ENCODE measurements at places on chromosomes 13 and 19. TPM values are rescaled to one million over a fixed set of nuclear protein-coding genes. Genes with fewer than 3 reads are reported as not detected.

PDX1 gene
- not detected for total RNA-seq

UBE2L5 gene
- not detected for total RNA-seq

SIGLEC11 gene
- not detected for total RNA-seq

GIPC3 gene
- total RNA-seq, result not detected

HCN2 gene
- total RNA-seq, result 0.45 TPM

DNA sequence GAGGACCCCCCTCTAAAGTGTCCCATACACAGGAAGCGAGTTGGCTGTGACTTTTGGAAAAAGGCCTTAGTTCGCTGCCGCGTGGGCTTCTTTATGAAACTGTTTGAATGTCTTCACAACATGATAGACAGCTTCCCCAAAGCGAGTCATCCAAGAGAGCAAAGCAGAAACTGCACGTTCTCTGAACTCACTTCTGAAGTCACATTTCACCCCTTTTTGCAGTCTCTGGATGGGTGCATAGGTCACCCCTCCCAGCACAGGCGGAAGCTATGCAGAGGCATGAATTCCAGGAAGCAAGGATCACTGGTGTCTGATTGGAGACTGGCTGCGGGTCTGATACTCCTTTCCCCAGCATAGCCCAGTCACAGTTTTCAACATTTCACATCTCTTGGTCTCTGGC is 10.6 kb downstream of the GPI start:
- no peak overlapping the region for H3K4me3 ChIP-seq
- no peaks in the 10 kb centered on the region for H3K27me3 ChIP-seq
- H3K4me1 ChIP-seq, result no peaks in the 10 kb centered on the region
- no peak for DNase-seq
- no peak overlapping the region for H3K27ac ChIP-seq

DNA sequence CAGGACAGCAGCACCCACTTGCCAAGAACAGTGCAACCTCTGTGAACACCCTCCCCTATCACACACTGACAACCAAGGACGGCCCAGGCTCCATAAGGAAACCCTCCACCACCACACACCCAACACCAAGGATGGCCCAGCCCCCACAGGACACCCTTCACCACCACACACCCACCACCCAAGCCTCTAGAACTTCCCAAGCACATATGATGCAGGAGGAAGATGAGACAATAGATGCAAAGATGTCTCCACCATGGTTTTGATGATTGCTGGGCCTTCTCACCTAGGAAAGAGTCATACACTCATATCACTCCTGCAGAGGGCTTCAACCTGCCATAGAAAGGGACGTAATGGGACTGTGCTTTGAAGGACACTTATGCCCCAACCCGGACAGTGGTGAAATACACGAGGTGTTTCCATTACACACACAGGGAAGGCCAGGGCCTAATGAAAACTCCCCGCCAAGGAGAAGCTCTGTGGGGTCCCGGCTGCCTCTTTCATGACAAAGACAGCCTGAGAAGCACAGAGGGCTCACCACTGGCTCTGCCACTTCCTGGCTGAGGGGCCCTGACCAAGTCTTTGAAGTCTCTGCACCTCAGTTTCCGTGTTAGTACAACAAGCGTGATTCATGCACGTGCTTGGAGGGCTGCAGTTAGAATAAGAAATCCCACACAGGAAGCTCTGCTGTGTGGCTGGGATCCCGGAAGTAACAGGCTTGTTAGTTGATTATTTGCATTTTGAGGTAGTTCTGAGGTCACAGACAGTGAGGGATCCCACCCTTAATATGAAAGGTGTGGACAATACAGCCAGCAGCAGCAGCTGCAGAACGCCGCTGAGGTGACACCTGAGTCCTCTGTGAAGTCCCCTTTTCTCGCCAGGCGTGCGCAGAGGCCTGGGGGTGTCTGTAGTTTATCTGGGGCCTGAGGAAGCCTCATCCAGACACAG is 61.9 kb upstream of the ATP12A start:
- DNase-seq, result peak; percentile 40
- H3K36me3 ChIP-seq, result no peaks in the 10 kb centered on the region
- H3K4me3 ChIP-seq, result no peak overlapping the region
- peak overlapping the region; percentile 1 for H3K27ac ChIP-seq

DNA sequence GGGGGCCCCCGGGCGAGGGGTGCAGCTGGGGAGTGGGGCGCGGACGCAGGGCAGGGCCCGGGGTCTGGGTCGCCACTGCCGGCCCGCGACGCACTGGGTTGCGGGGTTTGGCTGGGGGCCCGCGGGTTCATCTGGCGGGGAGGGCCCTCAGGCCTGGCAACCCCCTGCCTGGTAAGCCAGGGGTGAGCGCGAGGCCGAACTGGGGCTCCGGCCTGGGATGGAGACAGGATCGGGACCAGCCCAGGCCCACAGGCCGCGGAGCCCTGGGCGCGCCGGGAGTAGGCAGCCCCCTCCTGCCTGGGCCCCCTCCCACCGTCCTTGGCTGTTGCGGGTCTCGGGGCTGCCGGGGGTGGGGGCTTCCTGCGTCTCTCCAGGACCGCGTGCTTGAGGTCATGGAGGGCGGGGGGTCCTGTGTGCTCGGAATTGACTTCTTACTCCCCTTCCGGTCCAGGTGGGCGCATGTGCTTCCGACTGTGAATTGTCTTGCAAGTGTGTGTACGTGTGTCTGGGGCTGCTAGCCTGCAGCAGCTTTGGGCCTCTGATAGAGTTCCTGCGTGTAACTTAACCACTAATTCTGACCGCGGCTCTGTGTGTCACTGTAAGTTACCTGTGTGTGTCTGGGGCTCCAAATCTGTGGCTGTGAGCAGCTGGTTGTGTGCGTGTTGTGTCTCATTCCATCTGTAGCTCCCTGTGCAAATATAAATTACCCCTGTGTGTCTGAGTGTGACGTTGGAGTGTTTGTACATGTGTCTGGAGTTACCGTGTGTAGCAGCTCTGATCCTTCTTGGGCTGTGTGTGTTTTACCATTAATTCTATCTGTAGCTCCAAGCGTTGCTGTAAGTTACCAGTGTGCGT is 751 bp downstream of the GRAMD1A start:
- no peaks in the 10 kb centered on the region for H3K27me3 ChIP-seq
- peak overlapping the region; percentile 95 for H3K4me3 ChIP-seq
- DNase-seq, result no peak
- peaks cover 3% of the 10 kb centered on the region for H3K36me3 ChIP-seq
- H3K27ac ChIP-seq, result peak overlapping the region; percentile 73

GRCh38 chr19:16368385-16369305 is 44.0 kb downstream of the KLF2 start:
- no peak overlapping the region for H3K4me3 ChIP-seq
- no peak for DNase-seq
- H3K36me3 ChIP-seq, result no peaks in the 10 kb centered on the region

DNA sequence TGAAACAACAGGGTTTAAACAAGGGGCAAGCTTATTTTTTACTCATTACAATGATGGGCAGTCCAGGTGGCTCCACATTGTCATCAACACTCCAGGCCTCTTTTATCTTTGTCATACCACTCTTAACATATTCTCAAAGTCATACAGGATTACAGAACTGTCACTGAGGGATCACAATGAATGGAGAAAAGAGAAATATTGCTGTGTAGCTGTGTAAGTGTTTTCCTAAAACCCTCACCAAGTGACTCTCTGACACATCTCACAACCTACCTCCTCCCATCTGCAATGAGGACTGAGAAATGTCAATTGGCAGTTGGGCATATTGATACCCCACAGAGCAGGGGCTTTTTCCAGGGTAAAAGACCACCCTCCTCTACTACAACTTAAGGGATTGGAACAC is 562.1 kb downstream of the TBC1D4 start:
- no peaks in the 10 kb centered on the region for H3K36me3 ChIP-seq
- DNase-seq, result no peak
- no peak overlapping the region for H3K27ac ChIP-seq
- no peaks in the 10 kb centered on the region for H3K4me1 ChIP-seq

- H3K36me3 ChIP-seq, result no peaks in the 10 kb centered on the region
- H3K27ac ChIP-seq, result no peak overlapping the region
- no peak overlapping the region for H3K4me3 ChIP-seq
- H3K27me3 ChIP-seq, result no peaks in the 10 kb centered on the region
- no peak for DNase-seq
Measured at GRCh38 chr19:28619816-28620429, 593.0 kb downstream of the UQCRFS1 start.

GRCh38 chr13:31891472-31891871 is 140.1 kb upstream of the FRY start:
- H3K4me1 ChIP-seq, result peaks cover 7% of the 10 kb centered on the region
- no peak overlapping the region for H3K27ac ChIP-seq
- no peak overlapping the region for H3K4me3 ChIP-seq

DNA sequence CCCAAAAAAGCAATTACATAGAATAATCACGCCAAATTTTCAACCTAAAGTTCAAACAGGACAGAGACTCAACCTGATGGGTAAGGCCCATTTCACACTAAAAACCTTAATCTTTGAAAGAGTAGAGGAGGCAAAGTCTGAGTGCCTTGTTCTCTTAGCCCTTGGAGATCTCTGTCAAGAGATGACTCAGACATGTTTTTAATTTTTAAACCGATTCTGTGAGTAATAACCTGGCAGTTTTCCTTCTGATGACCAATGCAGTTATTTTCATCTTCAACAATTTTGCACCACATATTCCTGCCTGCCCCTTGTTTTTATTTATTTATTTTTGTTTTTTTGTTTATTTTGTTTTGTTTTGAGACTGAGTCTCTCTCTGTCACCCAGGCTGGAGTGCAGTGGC is 11.5 kb upstream of the TNFSF9 start:
- peak overlapping the region; percentile 98 for H3K27ac ChIP-seq
- no peak for DNase-seq
- no peaks in the 10 kb centered on the region for H3K36me3 ChIP-seq
- H3K27me3 ChIP-seq, result no peaks in the 10 kb centered on the region

DNA sequence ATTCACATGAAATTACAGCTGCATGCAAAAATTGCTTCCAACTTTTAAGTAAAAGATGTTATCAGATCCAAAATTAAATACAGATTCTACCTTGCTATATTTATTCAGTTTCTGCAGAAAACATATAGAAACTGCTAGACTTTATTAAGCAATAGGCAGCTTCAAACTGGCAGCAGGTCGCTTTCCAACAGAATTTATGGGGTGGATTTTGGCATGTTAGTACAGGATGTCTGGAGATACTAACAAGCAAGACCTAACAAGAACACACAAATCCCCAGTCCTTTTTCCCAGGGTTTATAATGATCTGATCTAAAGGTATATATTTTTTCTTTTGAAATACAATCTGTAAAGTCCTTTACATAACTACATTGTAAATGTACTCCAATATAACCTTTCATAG is 27.5 kb downstream of the TBC1D4 start:
- no peak overlapping the region for H3K4me3 ChIP-seq
- H3K27ac ChIP-seq, result no peak overlapping the region
- H3K4me1 ChIP-seq, result peaks cover 19% of the 10 kb centered on the region
- no peak for DNase-seq

DNA sequence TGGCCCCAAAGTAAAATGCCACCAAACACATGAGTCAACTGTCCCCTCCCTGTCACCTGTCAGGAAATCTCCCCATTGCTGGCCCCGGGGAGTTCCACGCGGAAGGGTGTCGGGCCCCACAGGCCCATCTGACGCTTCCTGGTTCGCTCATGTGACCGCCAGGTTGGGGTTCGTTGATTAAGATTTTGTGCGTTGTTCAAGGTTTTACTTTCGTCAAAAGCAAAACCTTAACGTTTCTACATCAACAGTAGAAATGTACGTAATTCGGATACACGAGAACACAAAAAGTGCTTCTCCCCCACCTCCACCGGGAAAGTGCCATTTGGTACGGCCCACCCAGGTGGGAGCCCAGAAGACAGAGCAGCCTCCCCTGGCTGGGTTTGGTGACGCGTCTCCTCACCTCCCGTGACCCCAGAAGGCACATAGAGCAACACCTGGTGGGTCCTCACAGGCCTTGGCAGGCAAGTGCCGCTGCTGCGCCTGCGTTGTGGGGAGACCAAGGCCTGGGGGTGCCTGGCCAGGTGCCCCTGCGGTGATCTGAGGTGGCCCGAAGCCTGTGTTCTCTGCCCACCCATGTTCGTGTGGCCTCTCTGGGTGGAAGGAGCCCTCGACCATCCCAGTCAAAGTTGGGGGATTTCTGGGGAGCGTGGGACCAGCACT is 161.6 kb downstream of the KDM4B start:
- no peaks in the 10 kb centered on the region for H3K27me3 ChIP-seq
- peak overlapping the region; percentile 100 for H3K27ac ChIP-seq
- peaks cover 60% of the 10 kb centered on the region for H3K4me1 ChIP-seq
- H3K36me3 ChIP-seq, result peaks cover 10% of the 10 kb centered on the region

DNA sequence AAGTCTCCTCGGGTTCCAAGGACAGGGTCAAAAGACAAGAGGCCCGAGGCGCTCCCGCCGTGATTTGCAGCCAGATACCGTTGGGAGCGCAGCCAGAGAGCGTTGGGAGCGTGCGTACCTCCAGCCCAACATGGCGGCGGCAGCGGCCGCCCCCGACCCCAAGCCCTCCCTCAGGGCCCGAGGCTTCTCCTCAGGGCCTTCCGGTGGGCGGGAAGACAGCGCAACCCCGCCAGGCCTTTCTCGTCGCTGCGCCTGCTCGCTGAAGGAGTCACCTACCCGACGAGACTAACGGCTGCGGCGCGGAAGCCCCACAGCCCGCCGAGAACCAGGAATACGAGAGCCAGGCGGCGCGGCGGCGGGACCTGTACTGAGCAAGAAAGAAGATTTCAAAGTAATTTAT is 3.2 kb upstream of the ZNF850 start:
- 0 out of 2 replicates have a peak, but pooled peaks cover 4% of the 10 kb centered on the region for H3K4me1 ChIP-seq
- no peaks in the 10 kb centered on the region for H3K36me3 ChIP-seq
- no peak overlapping the region for H3K27ac ChIP-seq
- no peak for DNase-seq

DNA sequence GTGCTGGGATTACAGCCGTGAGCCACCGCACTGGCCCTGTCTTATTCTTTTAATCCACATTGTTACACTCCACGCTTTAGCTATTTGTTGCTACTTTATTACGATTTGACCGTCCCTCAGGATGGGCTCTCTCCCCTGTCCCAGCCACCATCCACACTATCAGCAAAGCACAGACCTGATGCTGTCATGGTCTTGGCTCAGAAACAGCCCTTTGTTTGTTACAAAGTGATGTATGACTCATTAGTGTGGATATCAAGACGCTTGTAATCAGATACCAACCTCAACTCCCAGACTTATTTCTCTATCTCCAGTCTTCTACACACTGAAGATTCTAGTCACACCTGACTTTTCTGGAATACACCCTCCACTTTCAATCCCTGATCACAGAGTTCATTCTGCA is 84.6 kb upstream of the FREM2 start:
- no peaks in the 10 kb centered on the region for H3K36me3 ChIP-seq
- H3K4me1 ChIP-seq, result no peaks in the 10 kb centered on the region
- no peak overlapping the region for H3K27ac ChIP-seq
- H3K27me3 ChIP-seq, result no peaks in the 10 kb centered on the region
- no peak overlapping the region for H3K4me3 ChIP-seq
- DNase-seq, result no peak

- no peaks in the 10 kb centered on the region for H3K4me1 ChIP-seq
- no peaks in the 10 kb centered on the region for H3K36me3 ChIP-seq
Measured at GRCh38 chr13:76969488-76970365, 21.4 kb downstream of the ACOD1 start.

GRCh38 chr19:42176990-42177685 is 40.3 kb downstream of the DEDD2 start:
- H3K27ac ChIP-seq, result no peak overlapping the region
- H3K4me1 ChIP-seq, result no peaks in the 10 kb centered on the region
- H3K36me3 ChIP-seq, result no peaks in the 10 kb centered on the region
- peak overlapping the region; percentile 27 for H3K4me3 ChIP-seq
- H3K27me3 ChIP-seq, result peaks cover 32% of the 10 kb centered on the region
- no peak for DNase-seq

GRCh38 chr19:7988307-7988706 is 17.1 kb downstream of the ELAVL1 start:
- no peak for DNase-seq
- no peak overlapping the region for H3K27ac ChIP-seq
- peaks cover 51% of the 10 kb centered on the region for H3K36me3 ChIP-seq

- peaks cover 5% of the 10 kb centered on the region for H3K4me1 ChIP-seq
- DNase-seq, result no peak
- peak overlapping the region; percentile 94 for H3K27ac ChIP-seq
Measured at GRCh38 chr19:19033176-19033425, 216 bp downstream of the SUGP2 start.

Measured in GM12878 (cell line).